ENCODE measurements at places on chromosomes 16 and 17. TPM values are rescaled to one million over a fixed set of nuclear protein-coding genes. Genes with fewer than 3 reads are reported as not detected.
A peak's percentile ranks its signal among the peaks of the same experiment; 100 is the strongest.

GRCh38 chr16:85838381-85838780 is 38.9 kb downstream of the COX4I1 start:
- no peak for DNase-seq

The VAMP2 gene
- total RNA-seq: 108 TPM

DNA sequence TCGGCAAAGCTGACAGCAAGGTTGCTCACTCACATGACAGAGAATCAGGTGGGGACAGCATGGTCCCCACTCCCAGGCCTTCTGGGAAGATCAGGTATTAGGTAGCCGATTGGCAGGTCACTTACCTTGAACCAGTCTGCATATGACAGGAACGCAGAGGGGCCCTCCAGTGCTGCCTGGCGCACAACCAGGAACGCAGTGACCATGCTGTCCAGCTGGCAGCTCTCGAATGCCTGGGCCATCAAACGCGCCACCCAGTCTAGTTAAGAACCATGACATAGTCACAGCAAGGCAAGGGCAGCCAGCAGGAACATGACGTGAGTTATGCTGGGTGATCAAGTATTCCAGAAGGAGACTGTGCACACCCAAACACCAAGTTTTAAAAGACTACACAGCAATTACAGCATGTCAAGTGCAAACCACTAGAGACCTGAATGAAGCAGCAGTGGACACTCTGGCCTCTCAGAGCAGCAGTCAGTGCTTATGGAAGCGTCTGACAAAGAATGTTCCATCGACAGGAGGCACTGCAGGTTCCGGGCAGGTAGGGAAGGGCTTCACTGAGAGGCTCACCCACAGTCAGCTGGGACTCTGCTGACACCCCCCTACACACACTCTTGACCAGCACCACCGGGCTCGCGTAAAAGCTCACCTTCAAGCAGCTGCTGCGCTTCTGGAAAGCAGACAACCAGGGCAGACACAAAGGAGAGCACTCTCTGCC is 25.0 kb downstream of the FANCA start:
- DNase-seq: no peak

DNA sequence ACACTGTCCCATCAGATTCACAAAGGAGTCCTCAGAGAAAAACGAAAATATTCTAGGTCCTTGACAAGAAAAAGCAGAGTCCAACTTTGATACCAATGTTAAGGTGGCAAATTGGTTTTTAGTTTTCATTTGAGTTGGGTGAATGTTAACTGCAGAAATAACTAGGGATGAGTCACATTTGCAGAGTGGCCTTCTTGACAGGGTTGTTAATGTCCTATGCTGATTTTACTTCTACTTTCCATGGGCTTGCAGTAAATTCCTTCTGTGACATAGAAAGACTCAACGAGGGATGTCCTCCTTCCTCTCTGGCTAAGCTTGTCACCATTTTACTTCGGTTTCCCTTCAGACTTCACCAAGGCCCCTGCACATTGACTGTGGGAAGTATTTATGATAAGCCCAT is 47.2 kb upstream of the ICAM2 start:
- no peak for DNase-seq

The LLGL2 gene
- total RNA-seq: 11.0 TPM

- DNase-seq: peak; percentile 67
Measured at GRCh38 chr17:34579017-34579946, at the start of gene TMEM132E. TMEM132E (plus strand) TSS chr17:34579582; CDS start chr17:34581077, 1,495 bp downstream.

The DOC2A gene
- total RNA-seq: 0.67 TPM

GRCh38 chr16:15452246-15452855 is 18.0 kb downstream of the BMERB1 start:
- no peak for DNase-seq

GRCh38 chr17:66063686-66064085 is 128.2 kb downstream of the CEP112 start:
- DNase-seq: no peak

GRCh38 chr17:50629902-50630301 is 4.8 kb upstream of the ABCC3 start:
- DNase-seq: no peak

The MMD gene
- 13.8 TPM for total RNA-seq

The KRTAP29-1 gene
- total RNA-seq: not detected

DNA sequence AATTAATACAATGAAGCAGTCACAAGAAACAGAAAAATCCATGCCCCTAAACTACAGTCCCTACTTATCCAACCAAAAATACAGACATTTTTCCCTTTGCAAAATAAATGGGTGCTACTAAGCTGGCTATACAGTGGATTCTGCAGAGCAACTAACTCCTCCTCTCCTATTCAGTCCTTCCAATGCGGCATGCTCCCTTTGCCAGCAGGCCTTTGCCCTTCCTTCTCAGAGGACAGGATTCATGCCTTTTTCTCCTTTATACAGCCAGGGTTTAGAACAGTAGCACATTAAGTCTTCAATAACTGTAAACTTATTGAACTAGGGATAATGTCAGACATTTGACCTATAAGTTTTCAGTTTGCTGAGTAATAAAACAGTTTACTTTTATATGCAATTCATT is 70.2 kb downstream of the SMURF2 start:
- DNase-seq: no peak

GRCh38 chr16:21953541-21953902 is 361 bp downstream of the UQCRC2 start:
- DNase-seq: no peak

DNA sequence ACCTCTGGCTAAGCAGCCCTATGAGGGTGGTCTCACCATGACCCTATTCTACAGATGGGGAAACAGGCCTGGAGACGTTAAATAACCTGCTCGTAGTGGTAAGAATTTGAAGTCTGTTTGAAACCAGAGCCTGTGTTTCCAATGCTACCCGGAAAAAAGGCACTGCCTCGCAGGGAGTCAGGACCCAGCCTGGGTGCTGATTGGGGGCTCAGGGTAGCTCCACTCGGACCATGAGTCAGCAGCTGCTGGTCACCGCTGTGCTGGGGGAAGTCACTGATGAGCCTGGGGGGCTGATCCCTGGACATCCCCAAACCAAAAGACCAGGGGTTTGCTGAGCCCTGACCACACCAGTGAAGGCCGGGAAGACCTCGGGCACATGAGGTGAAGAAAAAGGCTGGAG is 9.4 kb upstream of the PLD6 start:
- DNase-seq: peak; percentile 43

DNA sequence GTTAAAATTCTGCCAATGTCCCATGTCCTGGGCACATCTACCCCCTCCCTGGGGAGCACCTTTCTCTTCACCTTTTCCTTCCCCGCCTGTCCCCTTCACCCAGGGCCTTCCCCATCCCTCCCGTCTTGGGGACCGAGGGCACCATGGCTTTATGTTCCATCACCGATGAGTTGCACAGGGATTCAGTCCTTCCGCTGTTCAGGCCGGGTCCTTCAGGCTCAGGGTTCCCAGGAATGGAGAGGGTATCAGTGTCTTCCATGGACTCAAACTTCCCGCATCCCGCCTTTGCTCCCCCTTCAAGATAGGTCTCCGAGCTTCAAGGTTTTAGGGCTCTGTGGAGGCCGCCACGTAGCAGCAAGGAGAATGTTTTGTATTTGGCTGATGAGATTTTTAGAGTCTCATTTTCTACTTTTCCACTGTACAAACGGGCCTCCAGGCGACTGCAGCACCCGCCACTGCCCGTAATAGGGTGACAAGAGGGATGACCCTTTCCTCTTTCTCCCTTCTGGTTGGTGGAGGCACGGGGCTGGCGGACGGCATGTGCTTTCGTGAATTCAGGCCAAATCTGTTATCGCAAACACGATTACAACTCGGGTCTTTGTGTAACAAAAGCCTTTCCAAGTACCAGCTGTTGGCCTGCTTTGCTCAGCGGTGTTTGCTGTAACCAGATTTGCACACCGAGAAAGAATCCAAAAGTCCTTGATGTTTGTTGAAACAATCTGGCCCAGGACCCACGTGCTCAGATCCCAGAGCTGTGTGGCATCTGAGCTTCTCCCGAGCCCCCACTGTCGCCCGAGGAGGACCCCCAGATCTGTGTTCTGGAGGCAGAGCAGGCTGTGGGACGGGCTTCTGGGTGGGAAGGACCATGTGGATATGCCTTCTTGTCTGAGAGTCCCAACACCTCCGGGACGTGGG is 236.3 kb downstream of the SEC14L1 start:
- DNase-seq: no peak

GRCh38 chr16:12268606-12269005 is 292.1 kb downstream of the SNX29 start:
- DNase-seq: no peak

The RNF222 gene
- not detected for total RNA-seq
